ENCODE measurements at places on chromosomes 6 and 20.

DNA sequence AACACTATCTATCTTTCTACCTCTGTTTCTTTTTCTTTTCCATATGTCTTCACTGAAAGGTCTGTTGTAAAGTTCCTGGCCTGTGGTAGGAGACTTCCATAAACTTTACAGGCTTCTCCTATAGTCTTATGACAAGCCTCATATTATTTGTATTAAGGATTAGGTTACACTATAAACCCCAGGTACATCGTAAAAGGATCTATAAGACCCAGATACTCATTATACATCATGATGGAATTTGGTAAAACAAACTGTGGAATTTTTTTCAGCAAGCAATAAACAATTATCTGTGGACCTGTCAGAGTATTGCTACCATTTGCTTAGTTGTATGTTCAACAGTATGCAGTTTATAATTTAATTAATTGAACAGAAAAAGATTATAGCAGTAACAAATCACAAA is 55.5 kb downstream of the RFX6 start:
- no peak for DNase-seq

DNA sequence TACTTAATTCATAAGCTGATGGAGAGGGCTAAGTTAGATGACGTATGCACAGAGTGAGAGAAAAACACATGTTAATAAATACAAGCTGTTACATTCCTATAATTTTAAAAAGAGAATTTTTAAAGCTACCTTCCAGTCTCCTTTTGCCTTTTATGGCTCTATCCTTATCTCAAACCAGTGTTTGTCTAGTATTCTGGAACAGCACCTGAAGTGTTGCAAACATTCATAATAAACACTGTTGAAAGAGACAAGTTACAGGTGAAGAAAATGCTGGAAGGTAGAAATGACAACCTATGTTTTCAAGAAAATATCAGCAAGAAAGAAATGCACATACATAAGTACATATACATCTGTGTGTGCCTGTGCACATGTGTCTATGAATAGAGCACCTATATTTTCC is 409.1 kb downstream of the PKHD1 start:
- no peak for DNase-seq

- no peak for DNase-seq
Observed at GRCh38 chr6:108801366-108801765, 46.9 kb upstream of the ARMC2 start.

DNA sequence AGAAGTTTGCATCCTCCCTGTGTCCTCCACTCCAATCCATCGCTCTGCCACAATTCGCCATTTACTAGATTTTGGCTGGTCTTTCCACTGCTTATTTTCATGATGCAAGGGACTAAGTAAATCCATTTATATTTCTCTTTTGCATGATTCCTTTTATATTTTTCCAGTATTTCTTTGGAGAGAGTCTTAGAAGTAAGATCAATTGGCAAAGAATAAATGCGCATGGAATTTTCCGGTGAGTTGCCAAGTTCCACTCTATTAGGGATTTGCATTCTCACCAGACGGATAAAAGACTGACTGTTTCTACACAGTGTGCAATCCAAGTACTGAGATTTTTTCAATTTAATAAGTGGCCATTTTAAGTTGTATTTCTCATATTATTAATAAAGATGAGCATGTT is 91.7 kb upstream of the PHACTR3 start:
- no peak for DNase-seq

- DNase-seq: no peak
Observed at GRCh38 chr6:21454262-21454661, 139.3 kb upstream of the SOX4 start.

- DNase-seq: no peak
Observed at GRCh38 chr6:2220154-2220553, 25.3 kb downstream of the GMDS start.

DNA sequence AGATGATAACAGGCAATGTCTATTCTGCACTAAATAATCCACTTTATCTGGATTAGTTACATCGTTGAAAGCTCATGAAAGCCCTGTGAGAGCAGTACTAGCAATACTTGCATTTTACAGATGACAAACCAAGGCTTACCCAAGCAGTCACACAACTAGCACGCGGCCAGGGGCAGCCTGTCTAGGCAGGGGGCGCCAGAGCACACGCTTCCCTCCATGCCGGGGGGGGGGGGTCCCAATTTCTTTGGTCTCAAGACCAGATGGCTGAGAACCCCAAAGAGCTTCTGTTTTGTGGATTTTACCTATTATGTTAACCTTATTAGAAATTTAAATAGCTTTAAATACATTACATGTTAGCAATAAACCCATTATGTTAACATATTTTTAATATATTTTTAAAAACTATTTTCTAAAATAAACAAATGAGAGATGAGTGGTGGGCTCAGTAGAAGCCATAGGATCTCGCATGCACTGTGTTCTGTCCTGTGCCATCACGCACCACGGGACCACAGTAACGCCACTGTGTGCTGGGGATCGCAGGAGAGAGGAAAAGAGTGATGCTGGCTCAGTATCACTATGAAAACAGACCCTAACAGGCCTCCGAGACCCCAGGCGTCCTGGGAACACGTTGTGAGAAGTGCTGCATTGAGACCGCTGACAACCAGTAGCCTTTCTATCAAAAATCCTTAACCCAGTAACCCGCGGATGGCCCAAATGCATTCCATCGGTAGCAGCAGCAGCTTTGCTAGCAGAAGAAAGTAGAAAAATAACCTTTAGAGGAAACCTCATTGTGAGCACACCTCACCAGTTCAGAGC is 5.3 kb upstream of the PRR18 start:
- peak; percentile 49 for DNase-seq

GRCh38 chr20:50413088-50413500 is 97.1 kb upstream of the PTPN1 start:
- no peak for DNase-seq

DNA sequence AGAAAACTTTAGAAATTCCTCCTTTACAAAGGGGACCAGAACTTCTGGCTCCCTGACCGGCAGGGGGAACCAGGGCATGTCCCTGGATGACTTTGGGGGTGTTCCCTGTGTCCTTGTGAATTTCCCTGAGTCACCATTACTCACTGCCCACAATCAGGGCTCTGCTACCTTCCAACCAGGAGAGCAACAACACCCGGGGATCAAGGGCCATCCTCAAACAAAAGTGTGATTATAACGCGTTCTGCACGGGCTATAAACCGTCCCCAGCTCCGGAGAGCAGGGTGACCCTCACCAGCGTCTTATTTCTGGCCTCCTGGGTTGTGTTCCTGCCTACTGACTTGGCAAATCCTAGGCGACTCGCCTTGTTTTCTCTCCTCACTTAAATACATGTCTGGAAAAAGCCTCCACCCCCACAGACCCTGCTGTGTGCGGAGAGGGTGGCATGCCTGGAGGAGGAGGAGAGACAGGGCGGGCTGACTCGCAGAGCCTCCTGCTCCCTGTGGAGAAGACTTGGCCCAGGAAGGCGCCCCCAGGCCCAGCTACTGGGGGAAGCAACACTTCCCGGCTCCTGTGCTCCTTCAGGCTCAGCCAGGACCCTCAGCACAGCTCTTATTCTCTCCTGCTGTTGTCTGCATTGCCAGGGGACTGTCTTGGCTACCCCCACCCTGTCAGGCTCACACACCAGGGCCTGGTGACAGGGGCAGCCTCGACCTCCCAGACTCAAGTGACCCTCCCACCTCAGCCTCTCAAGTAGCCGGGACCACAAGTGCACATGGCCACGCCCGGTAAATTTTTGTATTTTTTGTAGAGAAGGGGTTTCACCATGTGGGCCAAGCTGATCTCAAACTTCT is 54.1 kb downstream of the FGD2 start:
- peak; percentile 95 for DNase-seq

GRCh38 chr6:26019261-26019830 is 56.7 kb downstream of the TRIM38 start:
- DNase-seq: no peak

Data from SJSA1 (cell line).